Body of pancreas (tissue), 4 donors: ENCODE measurements at places on chromosomes 4 and X. TPM values are rescaled to one million over a fixed set of nuclear protein-coding genes. Genes with fewer than 3 reads are reported as not detected.

FRAS1 gene
- 22.6 TPM for total RNA-seq

HPGD gene
- total RNA-seq: 0.33 TPM

MAGEC3 gene
- total RNA-seq: not detected

- H3K4me1 ChIP-seq: no peaks in the 10 kb centered on the region
- no peak overlapping the region for H3K27ac ChIP-seq
- H3K27me3 ChIP-seq: no peaks in the 10 kb centered on the region
- DNase-seq: no peak
Observed at GRCh38 chrX:118420462-118420861, 74.6 kb downstream of the WDR44 start.
